ENCODE measurements at places on chromosomes 1 and 21. TPM values are rescaled to one million over a fixed set of nuclear protein-coding genes. Genes with fewer than 3 reads are reported as not detected.

GRCh38 chr1:11874258-11874562, 15.5 kb upstream of the NPPB start:
- no peaks in the 10 kb centered on the region for H3K4me1 ChIP-seq
- no peaks in the 10 kb centered on the region for H3K36me3 ChIP-seq
- no peak overlapping the region for H3K27ac ChIP-seq
- no peak overlapping the region for H3K4me3 ChIP-seq
- peak; percentile 13 for DNase-seq
- peaks cover 10% of the 10 kb centered on the region for H3K27me3 ChIP-seq

DNA sequence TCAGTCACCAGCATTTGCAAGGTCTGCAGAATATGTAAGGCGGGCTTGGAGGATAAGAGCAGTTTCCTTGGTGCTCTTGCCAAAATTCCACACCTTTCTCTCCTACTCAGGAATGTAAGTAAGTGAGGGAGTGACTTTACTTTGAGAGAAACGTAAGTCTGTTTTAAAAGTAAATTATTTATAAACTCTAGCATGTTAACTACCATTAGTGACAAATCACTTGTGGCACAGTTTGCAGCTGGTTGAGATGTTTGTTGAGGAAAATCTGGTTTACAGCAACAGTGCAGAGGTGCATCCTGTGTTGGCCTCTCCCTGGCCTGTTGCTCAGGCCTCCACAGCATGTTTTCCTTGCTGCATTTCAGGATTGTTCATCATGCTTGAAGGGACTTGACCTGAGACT, 8.5 kb downstream of the CGN start:
- peaks cover 2% of the 10 kb centered on the region for H3K4me1 ChIP-seq
- no peaks in the 10 kb centered on the region for H3K36me3 ChIP-seq
- DNase-seq: no peak

DNA sequence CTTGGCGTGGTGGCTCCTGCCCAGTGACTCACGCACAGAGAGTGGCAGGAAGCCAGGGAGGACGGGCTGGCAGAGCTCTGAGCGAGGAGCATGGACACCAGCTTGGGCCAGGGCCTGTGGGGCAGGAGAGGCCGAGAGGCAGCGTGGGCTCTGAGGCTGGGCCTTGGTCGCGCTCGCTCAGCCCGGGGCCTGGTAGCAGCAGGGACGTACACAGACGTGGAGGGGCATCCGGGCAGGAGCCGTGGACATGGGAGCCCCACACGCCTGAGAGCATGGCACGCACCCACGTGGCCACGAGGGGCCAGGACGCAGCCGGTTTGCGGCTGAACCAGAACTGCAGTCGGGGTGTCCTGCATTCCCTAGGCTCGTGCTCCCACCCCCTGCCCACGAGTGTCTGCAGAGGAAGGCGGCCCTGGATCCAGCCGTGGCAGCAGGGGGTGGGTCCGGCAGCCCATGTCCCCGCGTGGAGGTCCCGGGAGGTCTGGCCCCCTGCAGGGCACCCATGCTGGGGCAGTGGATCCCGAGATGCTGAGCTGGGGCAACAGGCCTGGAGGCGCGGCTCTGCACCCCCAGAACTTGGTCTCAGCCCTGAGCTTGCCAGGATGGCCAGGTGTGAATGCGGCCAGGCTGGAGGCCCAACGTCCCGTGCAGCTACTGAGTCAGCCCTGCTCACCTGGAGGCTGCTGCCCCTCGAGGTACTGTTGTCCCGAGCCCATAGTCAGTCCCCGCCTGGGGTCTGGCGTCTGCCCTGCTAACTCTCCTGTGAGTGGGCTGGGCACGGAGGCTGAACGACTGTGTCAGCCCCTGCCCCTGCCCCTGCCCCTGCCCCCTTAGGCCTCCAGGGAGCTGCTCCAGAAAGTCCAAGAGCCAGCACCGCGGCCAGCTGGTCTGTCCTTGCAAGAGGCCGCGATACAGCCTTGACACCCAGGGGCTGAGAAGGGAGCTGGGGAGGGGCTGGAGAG, 61.6 kb downstream of the SLX9 start:
- no peak overlapping the region for H3K4me3 ChIP-seq
- peaks cover 7% of the 10 kb centered on the region for H3K4me1 ChIP-seq
- no peak overlapping the region for H3K27ac ChIP-seq
- peak; percentile 99 for DNase-seq
- H3K36me3 ChIP-seq: no peaks in the 10 kb centered on the region

DNA sequence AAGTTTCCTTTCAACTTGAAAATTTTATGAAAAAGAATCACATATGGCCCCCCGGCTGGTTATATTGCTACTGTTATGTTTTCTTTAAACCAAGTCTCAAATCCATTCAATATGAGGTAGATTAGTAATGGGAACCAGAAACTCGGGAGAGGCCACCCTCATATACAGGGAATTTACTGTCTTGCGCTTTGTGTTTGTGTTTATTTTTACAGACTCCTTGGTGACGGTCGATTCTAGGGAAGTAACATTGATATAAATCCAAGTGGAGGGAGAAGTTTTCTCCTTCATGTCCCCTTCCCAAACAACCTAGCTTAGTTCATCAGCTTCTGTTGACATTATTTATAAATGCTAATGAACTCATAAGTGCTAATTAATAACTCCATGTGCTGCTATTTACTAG, 163.5 kb upstream of the LMO4 start:
- H3K27me3 ChIP-seq: peaks cover 4% of the 10 kb centered on the region
- H3K27ac ChIP-seq: no peak overlapping the region
- H3K4me3 ChIP-seq: no peak overlapping the region
- H3K36me3 ChIP-seq: no peaks in the 10 kb centered on the region
- no peaks in the 10 kb centered on the region for H3K4me1 ChIP-seq

DNA sequence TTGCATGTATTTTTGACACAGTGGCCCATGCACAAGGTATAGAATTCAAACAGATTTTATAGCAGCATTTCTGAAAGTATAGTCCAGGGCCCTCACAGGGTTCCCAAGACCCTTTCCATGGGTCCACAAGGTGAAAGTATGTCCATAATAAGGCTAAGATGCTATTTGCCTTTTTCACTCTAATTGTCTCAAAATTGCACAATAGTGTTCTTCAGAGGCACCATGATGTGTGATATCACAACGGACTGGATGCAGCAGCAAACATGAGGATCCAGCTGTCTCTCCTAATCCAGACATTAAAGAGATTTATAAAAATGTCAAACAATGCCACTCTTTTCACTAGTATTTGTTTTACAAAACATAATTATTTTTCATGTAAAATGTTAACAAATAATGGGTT, 88.8 kb upstream of the PRDX6 start:
- no peak overlapping the region for H3K4me3 ChIP-seq
- no peak overlapping the region for H3K27ac ChIP-seq
- peaks cover 16% of the 10 kb centered on the region for H3K4me1 ChIP-seq
- no peak for DNase-seq
- H3K36me3 ChIP-seq: no peaks in the 10 kb centered on the region

DNA sequence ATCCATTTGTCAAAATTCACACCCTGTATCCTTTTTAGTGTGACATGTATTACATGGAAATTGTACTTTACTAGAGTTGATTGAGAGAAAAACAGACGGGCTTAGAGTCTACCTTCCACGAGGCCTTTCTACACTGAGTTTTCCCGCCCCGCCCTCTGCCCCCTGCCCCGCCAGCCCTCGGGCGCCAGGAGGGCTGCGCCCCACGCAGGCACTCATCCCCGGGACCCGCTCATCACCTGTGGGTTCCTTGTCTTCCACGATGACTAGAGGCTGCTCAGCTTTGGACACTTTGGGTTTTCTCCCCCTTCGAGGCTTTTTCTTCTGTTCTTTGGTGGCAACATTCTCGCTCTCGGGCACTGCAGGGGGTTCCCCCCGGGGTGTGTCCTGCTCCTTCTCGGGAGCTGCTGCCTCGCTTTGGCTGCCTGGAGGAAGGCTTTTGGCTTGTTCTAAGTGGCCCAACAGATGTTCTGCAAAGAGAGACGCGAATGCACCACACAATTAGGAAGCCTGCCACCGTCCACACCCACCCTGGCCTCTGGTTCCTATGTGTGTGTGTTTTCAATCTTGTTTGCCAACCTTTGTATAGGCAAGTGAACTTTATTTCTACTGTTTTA, 39.6 kb downstream of the PRDM15 start:
- no peaks in the 10 kb centered on the region for H3K27me3 ChIP-seq
- H3K4me1 ChIP-seq: no peaks in the 10 kb centered on the region
- H3K4me3 ChIP-seq: no peak overlapping the region
- peak; percentile 21 for DNase-seq
- H3K27ac ChIP-seq: no peak overlapping the region

- no peak overlapping the region for H3K27ac ChIP-seq
- H3K4me3 ChIP-seq: no peak overlapping the region
- H3K36me3 ChIP-seq: no peaks in the 10 kb centered on the region
- H3K27me3 ChIP-seq: peaks cover 10% of the 10 kb centered on the region
- no peak for DNase-seq
- H3K4me1 ChIP-seq: no peaks in the 10 kb centered on the region
Measured at GRCh38 chr1:20278692-20279130, 12.0 kb upstream of the VWA5B1 start.

GRCh38 chr1:2896824-2897223, 95.3 kb upstream of the TTC34 start:
- no peak for DNase-seq
- H3K27ac ChIP-seq: no peak overlapping the region
- H3K27me3 ChIP-seq: no peaks in the 10 kb centered on the region
- no peak overlapping the region for H3K4me3 ChIP-seq

DNA sequence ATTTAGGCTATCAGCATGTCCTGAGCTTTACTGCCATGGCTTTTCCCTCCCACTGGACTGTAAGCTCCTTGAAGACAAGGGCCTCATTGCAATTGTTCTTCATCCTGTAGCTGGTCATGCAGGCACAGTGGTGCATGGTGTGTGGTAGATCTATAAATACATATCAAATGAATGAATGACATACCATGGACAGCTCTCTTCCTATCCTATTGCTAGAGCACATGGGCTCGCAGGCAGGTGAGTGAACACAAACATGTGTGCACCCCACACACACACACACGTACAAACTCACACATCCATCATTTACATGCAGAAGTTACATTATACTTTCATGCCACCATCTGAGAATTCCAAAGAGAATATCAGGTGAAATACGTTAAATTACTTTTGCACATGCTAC, 172.9 kb upstream of the RUNX1 start:
- peaks cover 39% of the 10 kb centered on the region for H3K4me1 ChIP-seq
- no peak for DNase-seq
- no peak overlapping the region for H3K4me3 ChIP-seq
- H3K36me3 ChIP-seq: no peaks in the 10 kb centered on the region

DNA sequence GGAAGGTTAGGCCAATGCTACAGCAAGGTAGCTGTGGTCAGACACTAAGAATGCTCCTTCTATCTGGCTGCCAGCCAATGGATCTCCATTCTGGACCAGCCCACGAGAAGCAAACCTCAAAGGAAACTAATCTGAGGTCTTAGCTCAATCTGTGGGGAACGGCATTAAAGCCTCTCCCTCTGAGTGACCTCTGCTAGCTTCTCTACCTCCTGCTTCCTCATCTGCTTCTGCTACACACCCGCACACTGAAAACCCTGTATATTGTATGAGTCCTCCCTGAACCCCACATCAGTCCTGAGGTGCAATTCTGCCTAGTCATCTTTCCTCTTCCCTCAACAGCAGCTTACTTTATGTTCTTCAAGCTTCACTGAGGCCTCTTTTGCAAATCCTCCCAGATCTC, 6.9 kb upstream of the GALE start:
- H3K4me1 ChIP-seq: no peaks in the 10 kb centered on the region
- peaks cover 21% of the 10 kb centered on the region for H3K36me3 ChIP-seq
- H3K27me3 ChIP-seq: no peaks in the 10 kb centered on the region
- no peak overlapping the region for H3K4me3 ChIP-seq

- no peaks in the 10 kb centered on the region for H3K4me1 ChIP-seq
- DNase-seq: no peak
- H3K4me3 ChIP-seq: no peak overlapping the region
Measured at GRCh38 chr21:34360488-34361241, 3.1 kb upstream of the KCNE2 start.

DNA sequence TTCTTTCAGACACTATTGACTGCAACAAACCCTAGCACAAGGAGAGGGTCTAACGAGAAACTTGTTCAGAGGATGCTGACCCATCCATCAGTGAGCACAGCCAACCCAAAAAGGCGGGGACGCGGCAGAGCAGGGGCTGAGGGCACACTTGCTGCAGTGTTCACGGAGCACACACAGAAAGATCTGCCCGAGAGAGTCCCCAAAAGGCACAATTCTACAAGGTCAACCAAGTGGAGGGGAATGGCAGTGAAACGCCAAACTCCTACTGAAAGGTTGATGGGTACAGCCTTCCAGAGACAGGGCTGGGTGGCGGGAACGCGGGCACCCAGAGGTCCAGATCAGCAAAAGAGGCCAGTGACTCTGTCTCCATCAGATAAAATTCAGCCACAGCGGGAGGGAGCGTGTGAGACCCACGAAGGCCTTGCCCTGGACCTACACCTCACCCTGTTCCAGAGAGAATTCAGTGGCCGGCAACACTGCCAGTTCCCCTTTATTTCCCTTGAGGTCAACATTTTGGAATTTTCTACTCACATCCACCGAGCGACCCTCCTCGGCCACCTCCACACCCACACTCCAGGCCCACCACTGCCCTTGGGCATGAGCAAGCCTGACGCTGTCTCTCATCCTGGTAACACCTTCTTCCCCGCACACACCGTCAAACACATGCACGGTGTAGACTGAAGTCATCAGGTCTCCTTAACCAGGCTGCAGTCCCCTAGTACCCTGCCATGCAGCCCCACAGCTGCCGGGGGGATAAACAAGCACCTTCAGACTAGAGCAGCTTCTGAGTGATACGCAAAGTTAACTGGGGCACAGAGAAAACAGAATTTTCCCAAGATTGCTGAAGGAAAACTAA, 5.5 kb downstream of the GNG4 start:
- peaks cover 3% of the 10 kb centered on the region for H3K4me1 ChIP-seq
- no peaks in the 10 kb centered on the region for H3K36me3 ChIP-seq
- H3K27ac ChIP-seq: no peak overlapping the region
- no peak for DNase-seq
- no peak overlapping the region for H3K4me3 ChIP-seq
- H3K27me3 ChIP-seq: peaks cover 28% of the 10 kb centered on the region

DNA sequence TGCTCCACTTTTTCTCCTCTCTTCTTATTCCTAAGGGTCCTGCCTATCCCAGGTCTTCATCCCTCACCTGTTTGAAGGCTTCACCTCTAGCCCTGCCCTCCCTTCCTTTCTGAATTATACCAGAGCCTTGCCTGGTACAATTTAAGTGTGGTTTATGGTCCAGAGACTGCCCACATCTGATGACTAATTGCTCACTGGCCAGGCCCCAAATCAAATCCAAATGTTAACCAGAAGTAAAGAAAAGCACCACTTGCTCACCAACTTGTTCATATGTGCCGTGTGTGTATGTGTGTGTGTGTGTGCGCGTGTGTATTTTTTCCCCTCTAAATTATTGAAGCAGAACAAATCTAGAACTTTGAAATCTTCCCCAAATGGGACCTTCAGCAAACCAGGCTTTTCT, 26.4 kb downstream of the MYOM3 start:
- no peaks in the 10 kb centered on the region for H3K36me3 ChIP-seq
- H3K4me1 ChIP-seq: no peaks in the 10 kb centered on the region
- H3K4me3 ChIP-seq: no peak overlapping the region
- DNase-seq: peak; percentile 94
- no peak overlapping the region for H3K27ac ChIP-seq

- DNase-seq: no peak
- no peak overlapping the region for H3K27ac ChIP-seq
- H3K36me3 ChIP-seq: no peaks in the 10 kb centered on the region
- peaks cover 26% of the 10 kb centered on the region for H3K4me1 ChIP-seq
Measured at GRCh38 chr1:20597650-20598049, 8.8 kb downstream of the CDA start.

The CHD5 gene
- under 0.01 TPM for total RNA-seq

The POU3F1 gene
- total RNA-seq: under 0.01 TPM

The ADAMTS5 gene
- 39.1 TPM for total RNA-seq

The LCE3A gene
- total RNA-seq: not detected

The TSPAN1 gene
- total RNA-seq: 1.1 TPM

The SLC30A1 gene
- total RNA-seq: 49.9 TPM

The NR5A2 gene
- not detected for total RNA-seq

Data from osteoblast (primary cell).